ENCODE measurements at places on chromosomes 11 and 22.

- DNase-seq, result no peak
Observed at GRCh38 chr11:71934213-71934612, 5.4 kb downstream of the RNF121 start.

GRCh38 chr11:120532832-120533196, 21.3 kb downstream of the GRIK4 start:
- no peak for DNase-seq

- no peak for DNase-seq
Observed at GRCh38 chr11:43503417-43503816, 144.7 kb downstream of the TTC17 start.

GRCh38 chr11:67634366-67635230, 4.9 kb upstream of the NUDT8 start:
- no peak for DNase-seq

GRCh38 chr11:86011175-86011574, 57.7 kb downstream of the PICALM start:
- no peak for DNase-seq

GRCh38 chr11:61621917-61622585, 41.2 kb upstream of the SYT7 start:
- DNase-seq, result no peak

- DNase-seq, result no peak
Observed at GRCh38 chr11:73155102-73155501, 13.0 kb upstream of the FCHSD2 start.

DNA sequence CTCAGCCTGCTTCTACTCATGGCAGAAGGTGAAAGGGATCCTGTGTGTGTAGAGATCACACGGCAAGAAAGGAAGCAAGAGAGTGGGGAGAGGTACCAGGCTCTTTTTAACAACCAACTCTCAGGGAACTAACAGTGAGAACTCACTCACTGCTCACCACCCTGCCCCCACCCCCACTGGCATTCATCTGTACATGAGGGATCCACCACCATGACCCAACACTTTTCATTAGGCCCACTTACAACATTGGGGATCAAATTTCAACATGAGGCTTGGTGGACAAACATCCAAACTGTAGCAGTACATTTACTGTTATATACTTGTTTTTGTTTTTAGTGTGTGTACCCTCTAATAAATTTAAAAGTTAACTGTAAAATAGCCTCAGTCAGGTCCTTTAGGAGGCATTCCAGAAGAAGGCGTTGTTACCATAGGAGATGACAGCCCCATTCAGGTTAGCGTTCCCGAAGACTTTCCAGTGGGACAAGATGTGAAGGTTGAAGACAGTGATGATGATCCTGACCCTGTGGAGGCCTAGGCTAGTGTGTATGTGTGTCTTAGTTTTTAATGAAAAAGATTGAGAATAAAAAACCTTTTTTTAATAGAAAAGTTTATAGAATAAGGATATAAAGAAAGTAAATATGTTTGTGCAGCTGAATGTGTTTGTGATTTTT, 11.3 kb downstream of the CUL5 start:
- no peak for DNase-seq

Data from NCI-H1092 (cell line).